Cardiac ventricle fibroblast (primary cell): ENCODE measurements at places on chromosomes 11 and 22. TPM values are rescaled to one million over a fixed set of nuclear protein-coding genes. Genes with fewer than 3 reads are reported as not detected.

SLC17A6 gene
- total RNA-seq, result not detected in 2 replicates

PTGDR2 gene
- 0.29 TPM in 1 of 2 replicates, not detected in the other for total RNA-seq

CHADL gene
- total RNA-seq, result 0.12 and 0.83 TPM in 2 replicates

ENTHD1 gene
- total RNA-seq, result not detected in 2 replicates

GRIK4 gene
- not detected in 2 replicates for total RNA-seq
